Body of pancreas (tissue), 4 donors: ENCODE measurements at places on chromosomes 16 and 17. TPM values are rescaled to one million over a fixed set of nuclear protein-coding genes. Genes with fewer than 3 reads are reported as not detected.
A peak's percentile ranks its signal among the peaks of the same experiment; 100 is the strongest.

DNA sequence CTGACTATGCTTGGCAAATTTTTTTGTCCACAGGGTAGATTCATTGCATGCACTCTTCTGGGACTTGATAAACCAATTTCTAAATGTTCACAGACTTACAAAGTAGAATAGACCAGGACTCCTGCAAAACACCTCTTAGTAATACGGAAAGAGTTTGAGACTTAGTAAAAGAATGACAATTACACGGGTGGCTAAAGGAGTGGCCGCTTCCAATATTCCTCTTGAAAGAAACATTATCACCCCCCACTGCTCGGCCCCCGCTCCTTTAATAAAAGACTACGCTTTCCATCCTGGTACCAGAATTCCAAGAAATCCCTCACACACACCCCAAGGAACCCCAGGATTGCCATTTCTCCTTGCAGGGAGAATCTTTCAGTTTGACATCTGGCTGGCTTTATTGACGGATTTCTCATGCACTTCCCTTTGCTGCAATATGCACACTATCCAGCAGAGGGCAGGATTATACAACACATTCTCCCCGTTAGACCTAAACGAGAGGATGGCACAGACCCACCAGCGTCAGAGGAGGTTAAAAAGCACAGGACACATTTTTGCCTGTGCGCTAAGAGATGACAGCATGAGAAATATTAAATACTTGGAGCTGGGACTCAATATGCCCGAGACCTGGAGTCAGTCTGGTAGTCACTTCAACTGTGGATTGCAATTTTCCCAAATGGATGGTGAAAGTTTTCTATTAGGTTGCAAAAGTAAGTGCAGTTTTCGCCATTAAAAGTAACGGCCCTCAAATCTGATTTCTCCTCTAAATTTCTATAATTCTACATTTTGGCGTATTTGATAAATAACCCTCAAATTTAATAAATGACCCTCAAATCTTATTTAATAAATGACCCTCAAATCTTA, 46.6 kb upstream of the NUDT7 start:
- H3K4me3 ChIP-seq, result no peak overlapping the region
- no peaks in the 10 kb centered on the region for H3K36me3 ChIP-seq
- H3K27ac ChIP-seq, result no peak overlapping the region
- no peaks in the 10 kb centered on the region for H3K4me1 ChIP-seq
- peak; percentile 74 for DNase-seq
- H3K27me3 ChIP-seq, result no peaks in the 10 kb centered on the region

- H3K27ac ChIP-seq, result peak within 1 kb of the TSS; percentile 73
- H3K36me3 ChIP-seq, result no peaks in the 10 kb centered on the region
- H3K4me1 ChIP-seq, result peaks cover 28% of the 10 kb centered on the region
- peaks cover 6% of the 10 kb centered on the region for H3K27me3 ChIP-seq
- H3K4me3 ChIP-seq, result peak within 1 kb of the TSS; percentile 92
Measured at GRCh38 chr16:787978-788398, at the start of gene RPUSD1. Gene RPUSD1, minus strand, starts transcription at chr16:788381. Its CDS starts 644 bp downstream, at chr16:787737.

GRCh38 chr17:65173284-65173793, 36.2 kb downstream of the RGS9 start:
- H3K27ac ChIP-seq, result no peak overlapping the region
- H3K27me3 ChIP-seq, result no peaks in the 10 kb centered on the region
- no peaks in the 10 kb centered on the region for H3K36me3 ChIP-seq
- H3K4me3 ChIP-seq, result no peak overlapping the region
- DNase-seq, result peak; percentile 29
- peaks cover 3% of the 10 kb centered on the region for H3K4me1 ChIP-seq

DNA sequence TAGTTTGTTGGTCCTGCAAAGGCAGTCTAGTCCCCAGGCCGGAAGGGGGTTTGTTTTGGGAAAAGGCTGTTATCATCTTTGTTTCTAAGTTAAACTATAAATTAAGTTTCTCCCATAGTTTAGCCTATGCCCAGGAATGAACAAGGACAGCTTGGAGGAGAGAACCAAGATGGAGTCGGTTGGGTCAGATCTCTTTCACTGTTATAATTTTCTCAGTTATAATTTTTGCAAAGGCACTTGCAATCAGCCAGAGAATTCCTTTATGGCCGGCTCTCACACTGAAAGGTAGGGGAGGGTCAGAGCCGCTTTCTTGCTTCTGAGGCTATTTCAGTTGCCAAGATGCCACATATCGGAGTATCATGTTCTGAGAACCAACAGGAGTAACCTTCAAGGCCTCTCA, 59.2 kb upstream of the ATF7IP2 start:
- H3K4me3 ChIP-seq, result no peak overlapping the region
- no peak overlapping the region for H3K27ac ChIP-seq
- H3K27me3 ChIP-seq, result no peaks in the 10 kb centered on the region
- H3K36me3 ChIP-seq, result no peaks in the 10 kb centered on the region

- DNase-seq, result no peak
- H3K4me1 ChIP-seq, result no peaks in the 10 kb centered on the region
- H3K4me3 ChIP-seq, result no peak overlapping the region
Measured at GRCh38 chr16:62755938-62756337, 719.7 kb upstream of the CDH8 start.

GRCh38 chr17:57482657-57483056, 226.3 kb downstream of the MSI2 start:
- no peaks in the 10 kb centered on the region for H3K4me1 ChIP-seq
- no peaks in the 10 kb centered on the region for H3K36me3 ChIP-seq
- no peak for DNase-seq
- H3K27ac ChIP-seq, result no peak overlapping the region

- DNase-seq, result no peak
- H3K36me3 ChIP-seq, result no peaks in the 10 kb centered on the region
- H3K4me1 ChIP-seq, result no peaks in the 10 kb centered on the region
- H3K27me3 ChIP-seq, result no peaks in the 10 kb centered on the region
Measured at GRCh38 chr16:86802013-86802412, 223.7 kb downstream of the FOXL1 start.

GRCh38 chr16:80231888-80232287, 308.9 kb upstream of the DYNLRB2 start:
- no peaks in the 10 kb centered on the region for H3K27me3 ChIP-seq
- H3K27ac ChIP-seq, result no peak overlapping the region
- no peak for DNase-seq
- no peak overlapping the region for H3K4me3 ChIP-seq

GRCh38 chr17:47106130-47106529, 83.0 kb downstream of the CDC27 start:
- H3K4me1 ChIP-seq, result no peaks in the 10 kb centered on the region
- H3K27ac ChIP-seq, result no peak overlapping the region
- H3K36me3 ChIP-seq, result no peaks in the 10 kb centered on the region

- H3K36me3 ChIP-seq, result peaks cover 7% of the 10 kb centered on the region
- no peaks in the 10 kb centered on the region for H3K27me3 ChIP-seq
- no peak overlapping the region for H3K4me3 ChIP-seq
- no peak overlapping the region for H3K27ac ChIP-seq
- H3K4me1 ChIP-seq, result no peaks in the 10 kb centered on the region
Measured at GRCh38 chr17:37100231-37100630, 151.5 kb downstream of the AATF start.

GRCh38 chr16:28218109-28218508, 6.3 kb upstream of the XPO6 start:
- no peaks in the 10 kb centered on the region for H3K27me3 ChIP-seq
- no peak overlapping the region for H3K27ac ChIP-seq
- no peaks in the 10 kb centered on the region for H3K36me3 ChIP-seq
- no peak overlapping the region for H3K4me3 ChIP-seq
- H3K4me1 ChIP-seq, result no peaks in the 10 kb centered on the region

DNA sequence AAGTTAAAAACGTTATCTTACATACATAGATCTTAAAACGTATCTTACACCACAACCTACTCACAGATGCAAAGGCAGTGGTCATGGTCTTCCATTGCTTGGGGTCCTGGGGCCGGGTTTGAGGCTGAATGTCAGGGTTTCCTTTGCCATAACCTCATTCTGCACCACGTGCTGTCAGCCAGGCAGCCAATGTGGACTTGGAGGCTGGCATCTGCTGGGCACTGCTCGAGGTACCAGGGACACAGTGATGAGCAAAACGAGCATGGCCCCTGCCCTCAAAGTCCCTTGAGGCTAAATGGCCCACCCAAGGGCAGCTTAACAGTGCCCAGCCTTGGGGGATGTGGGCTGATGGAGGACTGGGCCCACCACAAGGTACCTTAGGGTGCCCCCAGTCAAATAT, 35.8 kb upstream of the RGS9 start:
- H3K36me3 ChIP-seq, result no peaks in the 10 kb centered on the region
- H3K4me1 ChIP-seq, result peaks cover 26% of the 10 kb centered on the region
- H3K27me3 ChIP-seq, result no peaks in the 10 kb centered on the region
- no peak for DNase-seq
- no peak overlapping the region for H3K27ac ChIP-seq
- H3K4me3 ChIP-seq, result no peak overlapping the region

GRCh38 chr16:72426386-72426785, 254.4 kb upstream of the PMFBP1 start:
- no peaks in the 10 kb centered on the region for H3K4me1 ChIP-seq
- no peak overlapping the region for H3K27ac ChIP-seq
- no peak for DNase-seq
- H3K4me3 ChIP-seq, result no peak overlapping the region

DNA sequence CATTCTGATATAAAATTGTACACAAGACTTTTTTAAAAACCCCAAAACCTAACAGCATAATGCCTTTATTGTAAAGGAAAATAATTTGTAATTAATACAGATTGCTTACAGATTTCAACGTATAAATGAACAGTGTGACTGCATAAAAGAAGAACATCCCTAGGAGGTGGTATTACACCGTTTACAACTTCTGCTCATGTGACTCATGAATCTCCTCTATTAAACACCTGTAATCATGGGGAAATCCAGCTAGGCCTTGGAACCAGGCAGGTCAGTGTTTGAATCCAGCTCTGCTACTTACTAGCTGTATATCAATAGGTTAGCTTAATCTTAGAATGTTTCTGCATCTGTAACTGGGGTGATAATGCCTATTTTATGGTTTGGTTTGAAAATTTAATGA, 15.2 kb downstream of the RABEP1 start:
- no peak overlapping the region for H3K4me3 ChIP-seq
- no peaks in the 10 kb centered on the region for H3K27me3 ChIP-seq
- no peak overlapping the region for H3K27ac ChIP-seq
- no peaks in the 10 kb centered on the region for H3K36me3 ChIP-seq
- DNase-seq, result no peak

- no peak overlapping the region for H3K27ac ChIP-seq
- no peaks in the 10 kb centered on the region for H3K36me3 ChIP-seq
- no peak overlapping the region for H3K4me3 ChIP-seq
- no peaks in the 10 kb centered on the region for H3K27me3 ChIP-seq
Measured at GRCh38 chr17:6153375-6153774, 83.2 kb downstream of the WSCD1 start.

DNA sequence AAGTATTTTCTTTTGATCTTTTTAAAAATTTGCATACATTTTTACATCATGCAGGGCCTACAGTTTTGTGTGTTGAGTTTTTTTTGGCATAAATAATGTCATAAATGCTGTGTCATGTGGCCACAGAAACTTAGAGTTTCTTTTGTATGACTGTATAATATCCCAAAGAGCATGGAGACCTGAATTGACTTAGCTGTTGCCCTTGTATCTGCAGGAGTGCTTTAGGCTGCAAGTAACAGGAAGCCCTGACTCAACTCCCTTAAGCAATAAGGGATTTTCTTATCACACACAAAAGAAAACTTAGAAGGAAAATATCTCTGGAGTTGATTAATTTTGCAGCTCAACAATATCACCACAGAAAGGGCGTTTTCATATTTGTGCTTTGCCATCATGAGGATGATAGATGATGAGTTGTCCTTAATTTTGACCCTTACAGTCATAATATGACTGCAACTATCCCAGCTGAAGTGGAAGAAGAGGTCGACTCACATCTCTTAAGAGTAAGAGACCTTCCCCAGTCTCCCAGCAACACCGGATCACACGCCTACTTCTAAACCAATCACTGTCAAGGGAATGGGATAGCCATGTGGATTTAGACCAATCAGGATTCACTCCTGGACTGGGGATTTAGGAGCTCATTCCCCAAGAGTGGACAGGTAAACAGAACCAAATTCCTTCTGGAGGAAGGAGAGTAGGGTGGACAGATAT, 138.9 kb downstream of the GSG1L start:
- H3K4me3 ChIP-seq, result no peak overlapping the region
- no peak for DNase-seq
- no peaks in the 10 kb centered on the region for H3K27me3 ChIP-seq
- H3K36me3 ChIP-seq, result no peaks in the 10 kb centered on the region

GRCh38 chr16:64864232-64864809, 257.5 kb downstream of the CDH11 start:
- H3K27me3 ChIP-seq, result no peaks in the 10 kb centered on the region
- H3K4me1 ChIP-seq, result no peaks in the 10 kb centered on the region
- H3K4me3 ChIP-seq, result no peak overlapping the region
- no peak for DNase-seq
- H3K27ac ChIP-seq, result no peak overlapping the region
- no peaks in the 10 kb centered on the region for H3K36me3 ChIP-seq

DNA sequence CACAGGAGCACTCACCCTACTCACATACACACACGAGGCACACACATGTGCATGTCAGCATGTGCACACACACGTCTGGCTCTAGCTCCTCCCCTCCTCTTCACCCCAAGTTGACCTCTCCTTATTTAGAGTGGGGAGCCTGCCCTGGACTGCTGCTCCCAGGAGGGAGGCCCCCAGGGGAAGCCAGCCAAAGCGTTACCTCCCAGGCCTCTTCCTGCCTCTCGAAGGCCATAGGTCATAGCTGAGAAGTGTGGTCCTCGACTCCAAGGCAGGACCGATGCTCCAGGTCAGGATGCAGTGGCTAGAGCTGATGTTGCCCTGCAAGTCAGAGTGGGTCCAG, 18.8 kb downstream of the POLR3K start:
- peak; percentile 7 for DNase-seq
- no peaks in the 10 kb centered on the region for H3K36me3 ChIP-seq
- H3K4me1 ChIP-seq, result no peaks in the 10 kb centered on the region
- H3K27me3 ChIP-seq, result no peaks in the 10 kb centered on the region

- no peaks in the 10 kb centered on the region for H3K36me3 ChIP-seq
- H3K4me3 ChIP-seq, result no peak overlapping the region
- no peak for DNase-seq
- H3K27me3 ChIP-seq, result no peaks in the 10 kb centered on the region
- peak overlapping the region; percentile 78 for H3K27ac ChIP-seq
- H3K4me1 ChIP-seq, result peaks cover 37% of the 10 kb centered on the region
Measured at GRCh38 chr17:27455236-27455913, 873 bp upstream of the KSR1 start.

- no peak overlapping the region for H3K4me3 ChIP-seq
- no peaks in the 10 kb centered on the region for H3K27me3 ChIP-seq
- DNase-seq, result peak; percentile 86
- H3K27ac ChIP-seq, result no peak overlapping the region
- peaks cover 8% of the 10 kb centered on the region for H3K4me1 ChIP-seq
Measured at GRCh38 chr17:38598536-38598935, 7.2 kb downstream of the SRCIN1 start.

- peaks cover 3% of the 10 kb centered on the region for H3K36me3 ChIP-seq
- no peaks in the 10 kb centered on the region for H3K27me3 ChIP-seq
- no peak for DNase-seq
- H3K27ac ChIP-seq, result no peak overlapping the region
- H3K4me1 ChIP-seq, result no peaks in the 10 kb centered on the region
Measured at GRCh38 chr16:70472786-70473433, 18.5 kb downstream of the FCSK start.

The BCL6B gene
- 1.6 TPM for total RNA-seq

The TIMP2 gene
- total RNA-seq, result 50.1 TPM

The HS3ST6 gene
- not detected for total RNA-seq

The CCR7 gene
- total RNA-seq, result 0.26 TPM

The KRT222 gene
- total RNA-seq, result 0.66 TPM

The CSF3 gene
- total RNA-seq, result 1.6 TPM

The CLEC18A gene
- total RNA-seq, result 0.33 TPM

The KRT24 gene
- not detected for total RNA-seq

The P4HB gene
- total RNA-seq, result 1,462 TPM

The UTS2R gene
- not detected for total RNA-seq

The KIAA0513 gene
- 71.9 TPM for total RNA-seq

The ASPHD1 gene
- 8.2 TPM for total RNA-seq
